Left renal pelvis (tissue), 4 donors: ENCODE measurements at places on chromosomes 13 and 19. TPM values are rescaled to one million over a fixed set of nuclear protein-coding genes. Genes with fewer than 3 reads are reported as not detected.

The MBD3L2B gene
- not detected for polyA plus RNA-seq

The FREM2 gene
- 2.4 TPM for polyA plus RNA-seq

The RGL3 gene
- polyA plus RNA-seq: 88.7 TPM

The KCNK6 gene
- polyA plus RNA-seq: 3.2 TPM

The LRRC4B gene
- 15.7 TPM for polyA plus RNA-seq

The TMEM145 gene
- polyA plus RNA-seq: 1.9 TPM

DNA sequence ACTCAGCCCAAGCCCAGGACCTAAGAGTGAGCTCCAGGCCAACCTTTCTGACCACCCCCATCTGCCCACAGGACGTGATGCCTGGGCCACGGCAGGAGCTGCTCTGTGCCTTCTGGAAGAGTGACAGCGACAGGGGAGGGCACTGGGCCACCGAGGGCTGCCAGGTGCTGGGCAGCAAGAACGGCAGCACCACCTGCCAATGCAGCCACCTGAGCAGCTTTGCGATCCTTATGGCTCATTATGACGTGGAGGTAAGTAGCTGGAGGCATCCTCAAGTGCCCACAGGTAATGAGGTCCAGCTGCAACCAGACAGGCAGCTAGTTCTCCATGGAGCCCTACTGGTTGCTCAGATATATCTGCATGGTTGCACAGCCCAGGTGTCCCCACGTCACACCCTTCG lies 14.8 kb downstream of the DDX39A start:
- no peak for DNase-seq

DNA sequence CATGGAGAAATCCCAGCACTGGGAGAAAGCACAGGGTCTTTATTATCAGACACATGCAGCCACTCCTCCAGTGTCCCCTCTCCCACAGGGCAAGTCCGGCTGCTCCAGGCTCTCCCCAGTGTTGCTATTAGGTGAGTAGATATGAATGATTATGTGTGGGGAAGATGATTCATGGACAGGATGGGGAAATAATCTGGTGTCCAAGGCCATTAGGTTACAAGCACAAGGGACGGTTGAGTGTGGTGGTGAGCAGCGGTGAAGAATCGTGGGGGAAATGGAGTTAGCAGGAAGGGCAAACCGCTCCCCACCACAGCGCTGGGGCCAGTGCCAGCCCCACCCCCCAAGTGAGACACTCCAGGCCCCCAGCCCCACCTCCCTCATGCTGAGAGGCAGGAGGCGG lies 19.0 kb downstream of the CD177 start:
- no peak for DNase-seq

DNA sequence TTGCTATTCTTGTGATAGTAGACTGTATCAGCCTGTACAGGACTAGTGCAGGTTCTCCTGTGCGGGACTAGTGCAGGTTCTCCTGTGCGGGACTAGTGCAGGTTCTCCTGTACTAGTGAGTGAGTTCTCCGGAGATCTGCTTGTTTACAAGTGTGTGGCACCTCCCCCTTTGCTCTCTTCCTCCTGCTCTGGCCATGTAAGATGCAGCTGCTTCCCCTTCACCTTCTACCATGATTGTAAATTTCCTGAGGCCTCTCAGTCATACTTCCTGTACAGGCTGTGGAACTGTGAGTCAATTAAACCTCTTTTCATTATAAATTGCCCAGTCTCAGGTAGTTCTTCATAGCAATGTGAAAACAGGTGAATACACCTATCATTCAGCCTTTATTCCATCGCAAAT lies 289.6 kb downstream of the TEX29 start:
- DNase-seq: no peak

DNA sequence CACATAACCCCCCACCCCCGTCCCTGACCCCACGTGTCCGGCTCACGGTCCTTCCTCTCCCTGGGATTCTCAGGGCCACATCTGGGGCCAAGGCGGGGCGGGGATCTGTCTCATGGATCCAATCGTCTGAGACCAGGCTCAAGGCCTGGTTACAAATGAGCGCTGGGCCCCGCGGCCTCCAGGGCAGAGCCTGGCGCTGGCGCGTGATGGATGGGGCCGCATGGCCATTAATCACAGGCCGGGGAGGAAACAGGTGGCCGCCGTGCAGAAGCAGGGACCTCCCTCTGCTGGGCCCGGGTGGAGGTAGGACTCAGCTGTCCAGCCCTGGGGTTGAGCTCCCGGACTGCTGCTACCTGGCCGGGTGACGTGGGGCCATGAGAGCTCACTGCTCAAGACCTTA lies 5.8 kb upstream of the TLE5 start:
- no peak for DNase-seq

- DNase-seq: no peak
Observed at GRCh38 chr13:100513987-100514670, 74.5 kb downstream of the GGACT start.

- no peak for DNase-seq
Observed at GRCh38 chr13:75079226-75079625, 402.7 kb downstream of the TBC1D4 start.

DNA sequence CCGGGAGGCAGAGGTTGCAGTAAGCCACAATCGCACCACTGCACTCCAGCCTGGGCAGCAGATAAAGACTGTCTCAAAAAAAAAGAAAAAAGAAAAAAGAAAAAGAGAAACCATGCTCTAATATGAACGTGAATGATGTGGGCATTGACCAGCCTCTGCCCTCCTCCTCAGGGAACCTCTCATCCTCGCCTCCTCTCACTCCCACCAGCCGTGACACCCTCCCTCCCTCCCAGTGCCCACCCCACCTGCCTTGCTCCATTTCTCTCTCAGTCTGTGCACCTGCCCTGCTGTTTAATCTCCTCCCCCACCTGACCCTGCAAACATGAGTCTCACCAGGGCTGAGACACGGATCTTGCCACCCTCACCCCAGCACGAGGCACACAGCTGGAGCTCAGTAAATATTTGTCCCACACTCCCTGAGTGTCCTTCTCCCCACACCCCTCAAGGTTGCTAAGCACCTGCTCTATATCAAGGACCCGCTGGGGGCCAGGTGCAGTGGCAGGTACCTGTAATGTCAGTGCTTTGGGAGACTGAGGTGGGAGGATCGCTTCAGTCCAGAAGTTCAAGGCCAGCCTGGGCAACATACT lies 7.5 kb upstream of the BCAT2 start:
- DNase-seq: no peak

DNA sequence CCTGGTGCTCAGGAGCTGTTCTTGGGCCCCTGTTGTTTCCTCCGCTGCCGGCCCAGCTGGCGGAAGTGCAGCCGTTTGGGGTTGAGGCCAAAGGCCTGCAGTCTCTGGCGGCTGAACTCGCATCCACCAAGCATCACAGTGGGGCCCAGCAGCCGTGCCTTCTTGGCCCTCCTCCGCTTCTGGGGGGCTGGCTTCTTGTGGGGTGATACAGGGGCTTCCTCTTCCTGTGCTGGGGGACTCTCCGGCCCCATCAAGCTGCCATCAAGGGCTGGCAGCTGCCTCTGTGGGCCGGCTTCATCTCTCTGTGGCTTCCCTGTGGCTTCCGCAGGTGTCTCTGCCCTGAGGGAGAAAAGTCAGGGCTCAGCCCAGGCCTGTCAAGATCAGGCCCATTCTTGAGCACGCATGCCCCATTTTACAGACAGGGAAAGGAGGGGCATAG lies 10.3 kb downstream of the ATG4D start:
- DNase-seq: no peak

DNA sequence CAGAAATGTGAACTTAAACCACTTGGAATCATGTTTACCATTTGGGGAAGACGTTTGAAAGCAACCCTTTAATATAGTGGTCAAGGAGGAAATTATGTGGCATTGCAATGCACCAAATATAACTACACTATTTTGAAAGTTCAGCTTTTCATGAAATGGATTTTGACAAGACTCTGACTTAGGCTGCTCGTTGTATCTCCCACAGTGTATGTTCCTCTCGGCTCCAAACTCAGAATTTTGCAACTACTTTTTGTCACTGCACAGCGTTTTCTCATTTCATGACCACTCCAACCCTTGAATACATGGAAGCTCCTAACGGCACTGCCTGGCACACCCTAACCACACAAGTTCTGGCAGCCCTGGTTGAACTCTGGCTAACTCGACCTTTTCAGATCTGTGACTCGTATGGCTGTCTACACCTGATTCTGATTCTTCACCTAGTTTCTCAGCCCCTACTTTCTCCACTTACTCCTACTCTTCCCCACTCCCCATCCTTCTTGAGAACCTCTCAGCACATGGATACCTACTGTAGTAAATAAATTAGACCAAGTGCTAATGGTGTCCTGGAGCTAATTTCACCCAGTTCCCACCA lies 7.0 kb upstream of the POMP start:
- no peak for DNase-seq

DNA sequence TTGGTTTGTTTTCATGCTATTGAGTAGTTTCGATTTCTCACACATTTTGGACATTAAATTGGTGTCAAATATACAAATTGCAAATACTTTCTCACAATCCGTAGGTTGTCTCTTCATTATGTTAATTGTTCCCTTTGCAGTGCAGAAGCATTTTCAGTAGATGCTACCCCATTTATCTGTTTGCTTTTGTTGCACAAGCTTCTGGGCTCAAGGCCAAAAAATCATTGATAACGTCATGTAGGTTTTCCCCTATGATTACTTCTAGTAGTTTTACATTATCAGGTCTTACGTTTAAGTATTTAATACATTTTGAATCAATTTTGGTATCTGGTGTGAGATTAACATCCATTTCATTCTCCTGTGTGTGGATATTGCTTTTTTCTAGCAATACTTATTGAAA lies 14.0 kb upstream of the ZNF347 start:
- DNase-seq: no peak

DNA sequence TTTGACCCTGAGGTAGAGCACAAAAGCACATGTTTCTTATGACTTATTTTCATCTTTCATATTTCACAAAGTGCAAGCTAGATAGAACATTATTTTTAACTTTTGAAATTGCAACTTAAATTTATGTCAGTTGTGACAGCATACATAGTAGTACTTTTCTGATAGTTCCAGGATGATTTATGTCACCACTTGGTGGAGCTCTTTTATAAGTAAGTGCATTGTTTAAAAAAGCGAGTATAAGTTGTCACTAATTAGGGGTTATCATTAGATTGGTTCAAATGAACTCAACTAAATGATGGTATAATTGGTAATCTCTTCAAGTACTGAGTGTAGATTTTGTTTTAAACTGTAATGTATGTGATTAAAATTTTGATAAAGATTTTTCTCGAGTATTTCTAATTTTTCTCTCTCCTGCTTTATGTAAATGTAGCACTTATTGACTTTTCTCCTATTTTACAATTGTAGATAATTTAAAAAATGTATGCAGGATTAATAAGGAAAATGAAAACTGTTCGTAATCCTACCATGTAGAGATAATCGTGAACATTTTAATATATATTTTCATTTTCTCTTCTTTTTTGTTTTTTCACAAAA lies 31.1 kb downstream of the RB1 start:
- no peak for DNase-seq

GRCh38 chr13:73440296-73440895 lies 381.6 kb downstream of the KLF5 start:
- DNase-seq: no peak

DNA sequence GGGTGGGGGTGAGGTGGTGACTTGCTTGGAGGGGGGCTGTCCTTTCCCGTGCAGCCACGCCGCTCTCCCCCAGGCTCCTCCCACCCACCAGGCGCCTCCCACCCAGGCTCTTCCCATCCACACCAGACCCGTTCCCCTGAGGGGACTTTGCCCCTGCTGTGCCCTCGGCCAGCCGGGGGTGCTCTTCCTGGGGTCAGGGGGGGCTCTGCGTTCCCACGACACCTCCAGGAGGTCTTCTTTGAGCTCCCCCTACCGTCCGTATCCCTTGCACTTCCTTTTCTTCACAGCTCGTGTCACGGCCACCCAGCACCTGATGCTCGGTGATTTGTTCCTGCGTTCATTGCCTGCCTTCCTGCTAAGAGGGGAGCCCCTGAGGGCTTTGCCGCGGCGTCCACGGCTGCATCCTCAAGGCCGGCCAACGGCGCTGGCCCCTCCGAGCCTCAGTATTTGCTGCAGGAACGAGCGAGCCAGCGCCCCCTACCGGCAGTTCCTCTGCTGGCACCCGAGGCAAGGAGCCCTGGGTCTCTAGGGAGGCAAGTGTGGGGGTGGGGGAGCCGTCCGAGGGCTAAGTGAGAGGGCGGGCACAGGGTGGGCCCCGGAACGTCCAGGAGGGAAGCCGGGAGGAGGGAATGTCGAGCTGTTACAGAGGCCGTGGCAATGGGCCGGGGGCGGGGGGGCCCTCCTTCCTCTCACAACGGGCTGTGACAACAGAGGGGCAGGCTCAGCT lies 11.8 kb downstream of the LRRC4B start:
- no peak for DNase-seq

- DNase-seq: no peak
Observed at GRCh38 chr19:1274081-1274851, 1.1 kb upstream of the FAM174C start.

GRCh38 chr19:14544977-14545715 lies 15.8 kb downstream of the TECR start:
- no peak for DNase-seq

- no peak for DNase-seq
Observed at GRCh38 chr13:37701972-37702371, 103.4 kb upstream of the POSTN start.

- DNase-seq: no peak
Observed at GRCh38 chr19:49852631-49853126, 1.7 kb downstream of the PTOV1 start.

DNA sequence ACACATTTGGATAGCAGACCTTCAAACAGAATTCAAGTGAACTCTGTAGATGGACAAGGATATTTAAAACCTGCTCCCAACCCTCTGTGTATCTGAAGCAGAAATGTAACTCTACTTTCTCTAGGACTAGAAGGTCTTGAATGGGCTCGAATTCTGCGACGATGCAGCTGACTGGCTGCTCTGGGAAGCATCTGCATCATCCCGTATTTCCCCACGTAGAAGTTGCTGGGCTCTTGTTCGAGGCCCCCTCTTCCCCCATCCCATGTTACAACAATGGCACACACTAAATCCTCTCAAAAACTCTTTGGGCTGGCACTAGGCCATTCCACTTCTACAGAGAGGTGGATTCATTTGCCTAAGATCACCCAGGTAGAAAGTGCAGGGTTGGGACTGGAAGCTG lies 15.0 kb downstream of the C19orf81 start:
- DNase-seq: no peak
